ENCODE measurements at places on chromosomes 2 and 18. TPM values are rescaled to one million over a fixed set of nuclear protein-coding genes. Genes with fewer than 3 reads are reported as not detected.

GRCh38 chr2:10947005-10947440 is 35.3 kb downstream of the KCNF1 start:
- no peak for DNase-seq

GRCh38 chr2:160142472-160142871 is 57.6 kb downstream of the ITGB6 start:
- no peak for DNase-seq

GRCh38 chr2:217260441-217261115 is 400.7 kb upstream of the TNP1 start:
- no peak for DNase-seq

TNFAIP6 gene
- polyA plus RNA-seq, result 0.20 TPM

NETO1 gene
- 0.10 TPM for polyA plus RNA-seq

SLC39A10 gene
- polyA plus RNA-seq, result 6.6 TPM

LTBP1 gene
- polyA plus RNA-seq, result 6.2 TPM
